ENCODE measurements at places on chromosomes 1 and 21.
A peak's percentile ranks its signal among the peaks of the same experiment; 100 is the strongest.

- peak; percentile 46 for DNase-seq
Observed at GRCh38 chr1:32242341-32242851, 4.6 kb upstream of the FAM167B start.

DNA sequence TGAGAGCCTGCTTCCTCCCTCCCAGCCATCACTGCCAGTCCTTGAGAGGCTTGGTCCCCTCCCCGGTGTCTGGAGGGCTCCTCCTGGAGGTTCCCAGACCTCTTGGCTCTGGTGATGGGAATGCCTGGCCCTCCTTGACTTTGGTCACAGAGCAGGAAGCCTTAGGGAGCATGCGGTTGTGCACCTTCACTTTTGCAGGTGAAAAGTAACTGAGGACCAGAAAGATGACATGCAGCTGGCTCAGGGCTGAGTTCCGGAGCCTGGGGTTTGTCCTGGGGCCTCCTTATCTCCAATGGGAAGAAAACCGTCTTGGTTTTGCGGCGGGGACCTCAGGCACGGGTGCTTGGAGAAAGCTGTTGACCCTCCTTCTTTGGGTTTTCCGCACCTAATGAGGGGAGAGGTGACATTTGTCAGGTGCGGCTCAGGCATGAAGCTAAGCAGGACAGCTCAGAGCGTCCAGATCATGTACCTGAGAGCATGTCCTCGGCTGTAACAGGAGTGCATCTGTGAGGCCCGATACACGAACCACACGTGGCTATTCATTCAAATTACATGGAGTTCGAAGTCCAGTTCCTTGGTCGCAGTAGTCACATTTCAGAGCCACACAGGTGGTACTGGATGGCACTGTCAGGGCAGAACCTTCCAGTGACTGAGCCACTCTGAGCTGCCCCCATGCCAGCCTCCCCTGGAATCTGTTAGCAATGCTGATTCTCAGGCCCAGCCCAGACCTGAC lies 608 bp upstream of the MX2 start:
- no peak for DNase-seq

- DNase-seq, result no peak
Observed at GRCh38 chr1:96641282-96641681, 80.3 kb upstream of the PTBP2 start.

- DNase-seq, result no peak
Observed at GRCh38 chr21:15522148-15522547, 207.6 kb upstream of the USP25 start.

DNA sequence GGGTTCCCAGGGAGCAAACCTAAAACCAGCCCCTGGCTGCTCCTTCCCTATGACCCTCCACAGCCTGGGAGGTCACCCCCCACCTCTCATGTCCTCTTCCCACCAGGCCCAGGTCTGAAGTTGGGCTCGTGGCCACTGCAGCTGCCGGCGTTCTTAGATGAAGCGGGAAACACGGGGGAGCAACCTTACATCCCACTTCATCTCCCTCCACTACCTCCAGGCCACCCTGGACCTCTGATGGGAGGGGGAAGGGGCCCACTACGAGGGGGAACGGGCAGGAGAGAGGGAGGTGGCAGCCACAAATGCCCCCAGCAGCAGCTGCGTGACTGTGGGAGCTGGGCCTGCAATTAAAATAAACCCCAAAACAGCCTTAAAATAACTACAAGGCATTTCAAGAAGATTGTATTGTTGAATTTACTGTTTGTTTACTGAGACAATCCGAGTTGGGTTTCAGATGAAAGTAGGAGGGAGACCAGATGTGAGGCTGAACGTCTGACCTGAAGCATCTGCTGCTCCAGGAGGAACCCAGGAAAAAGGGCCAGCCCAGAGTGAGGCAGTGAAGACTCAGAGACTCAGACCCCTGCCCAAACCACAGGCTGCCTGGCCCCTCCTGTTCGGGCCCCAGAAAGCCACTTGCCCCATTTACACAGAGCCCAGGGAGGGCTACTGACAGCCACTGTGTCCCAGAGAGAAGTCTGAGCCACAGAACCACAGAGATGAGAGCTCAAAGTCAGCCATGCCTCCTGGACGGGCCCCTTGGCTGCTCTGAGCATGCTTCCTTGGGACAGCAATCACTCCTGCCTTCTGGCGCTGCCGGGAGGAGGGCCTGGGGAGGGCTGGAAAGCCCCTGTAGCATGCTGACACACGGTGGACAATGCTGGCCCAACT lies 59.8 kb downstream of the GLIS1 start:
- DNase-seq, result no peak

- DNase-seq, result no peak
Observed at GRCh38 chr1:193264313-193265065, 78.1 kb upstream of the B3GALT2 start.

- DNase-seq, result no peak
Observed at GRCh38 chr21:31233711-31234110, 110.3 kb downstream of the TIAM1 start.
